Mucosa of gallbladder (tissue), 1 donor: ENCODE measurements at places on chromosomes 12 and 14.

GRCh38 chr12:79294590-79294989, 396.2 kb downstream of the PAWR start:
- DNase-seq: no peak

DNA sequence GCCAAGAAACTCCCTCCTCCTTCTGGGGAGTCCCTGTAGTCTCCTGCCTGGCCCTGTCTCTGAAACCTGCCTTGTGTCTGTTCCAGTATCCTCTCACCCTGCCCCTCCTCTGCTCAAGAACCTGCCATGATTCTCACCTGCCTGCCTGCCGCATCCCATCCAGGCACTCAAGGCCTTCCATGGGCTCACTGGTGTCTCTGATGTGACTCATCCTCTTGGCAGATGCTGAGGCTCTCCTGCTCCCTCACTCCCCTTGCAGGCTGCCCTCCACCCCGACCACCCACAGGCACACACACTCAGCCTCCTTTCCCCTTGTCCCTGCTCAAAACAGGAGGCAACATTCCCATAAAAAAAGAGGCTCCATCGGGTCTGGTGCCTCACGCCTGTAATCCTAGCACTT, 5.8 kb upstream of the BEGAIN start:
- no peak for DNase-seq

- no peak for DNase-seq
Observed at GRCh38 chr14:96674121-96674520, 123.1 kb upstream of the VRK1 start.

DNA sequence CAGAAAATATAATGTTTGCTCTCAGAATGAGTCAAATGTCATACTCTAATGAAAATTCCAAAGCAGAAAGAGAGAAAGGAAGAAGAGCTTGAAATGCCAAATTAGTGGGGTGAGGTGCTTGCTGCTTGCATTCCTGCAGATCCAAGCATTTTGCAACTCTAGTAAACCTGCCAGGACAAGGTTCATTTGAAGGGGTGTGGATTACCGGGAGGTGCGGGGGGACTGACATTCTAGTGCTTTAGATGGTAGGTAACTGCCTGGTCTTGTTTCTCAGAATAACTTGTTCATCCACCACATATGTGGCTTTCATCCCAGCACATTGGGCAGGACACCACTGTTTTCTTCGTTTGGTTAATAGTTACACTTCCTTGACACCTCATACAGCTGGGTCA, 144.4 kb downstream of the AKAP6 start:
- peak; percentile 86 for DNase-seq

DNA sequence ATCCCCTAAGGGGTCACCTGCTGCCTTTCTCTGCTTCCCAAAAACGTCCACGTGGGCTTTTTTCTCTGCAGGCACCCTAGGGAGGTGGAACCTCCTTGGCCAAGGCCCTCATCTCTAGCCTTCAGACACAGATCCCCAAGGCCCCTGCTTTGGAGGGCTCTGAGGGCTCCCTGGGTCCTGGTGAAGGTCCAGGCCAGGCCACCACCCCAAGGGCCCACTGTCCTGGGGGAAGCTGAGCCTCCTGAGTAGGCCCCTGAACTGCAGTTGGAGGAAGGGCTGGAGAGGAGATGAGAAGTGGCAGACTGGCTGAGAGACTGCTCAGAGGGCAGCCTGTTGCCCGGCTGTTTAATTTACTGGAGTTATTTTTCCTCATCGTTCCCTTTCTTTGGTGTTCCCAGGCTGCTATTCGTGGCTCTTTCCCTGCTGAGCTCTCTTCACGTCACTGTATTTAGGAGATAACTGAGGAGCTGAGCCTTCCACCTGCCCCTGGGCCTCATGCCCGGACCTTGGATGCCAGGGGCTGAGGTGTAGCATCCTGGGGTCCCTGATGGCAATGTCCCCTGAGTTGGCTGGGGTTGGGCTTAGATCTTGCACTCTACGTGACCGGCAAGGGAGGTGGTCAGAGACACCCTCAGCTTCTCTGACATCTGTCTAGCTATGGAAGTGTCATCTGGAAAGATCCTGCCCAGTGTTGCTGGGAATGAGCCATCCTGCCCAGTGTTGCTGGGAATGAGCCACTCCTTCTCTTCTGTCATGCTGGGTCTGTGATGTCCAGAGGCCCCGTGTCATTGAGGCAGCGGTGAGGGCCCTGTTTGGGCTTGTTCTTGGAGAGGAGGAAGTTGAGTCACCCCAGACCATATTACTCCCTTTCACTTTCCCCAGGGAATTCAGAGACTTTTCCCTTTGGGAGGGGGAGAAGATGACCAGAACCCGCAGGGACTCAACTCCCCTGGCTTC, 139.8 kb downstream of the TSPAN9 start:
- no peak for DNase-seq

DNA sequence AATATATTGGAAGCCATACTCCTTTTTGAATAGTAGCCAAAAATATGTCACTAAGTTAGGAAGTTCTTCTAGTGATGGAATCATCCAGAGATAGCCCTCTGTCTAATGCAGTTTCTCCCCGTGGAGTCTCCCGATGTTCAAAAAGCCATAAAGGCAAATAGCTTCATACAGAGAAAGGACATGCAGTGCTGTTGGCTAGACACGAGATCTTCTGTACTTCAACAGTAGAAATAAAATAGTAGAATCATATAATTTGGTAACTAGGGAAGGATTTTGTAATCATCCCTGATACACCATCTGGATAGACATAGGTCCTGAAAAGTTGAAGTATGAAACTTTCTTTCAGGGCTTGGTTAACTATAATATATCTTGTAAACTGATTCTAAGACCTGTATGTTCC, 27.6 kb downstream of the LRFN5 start:
- DNase-seq: no peak

DNA sequence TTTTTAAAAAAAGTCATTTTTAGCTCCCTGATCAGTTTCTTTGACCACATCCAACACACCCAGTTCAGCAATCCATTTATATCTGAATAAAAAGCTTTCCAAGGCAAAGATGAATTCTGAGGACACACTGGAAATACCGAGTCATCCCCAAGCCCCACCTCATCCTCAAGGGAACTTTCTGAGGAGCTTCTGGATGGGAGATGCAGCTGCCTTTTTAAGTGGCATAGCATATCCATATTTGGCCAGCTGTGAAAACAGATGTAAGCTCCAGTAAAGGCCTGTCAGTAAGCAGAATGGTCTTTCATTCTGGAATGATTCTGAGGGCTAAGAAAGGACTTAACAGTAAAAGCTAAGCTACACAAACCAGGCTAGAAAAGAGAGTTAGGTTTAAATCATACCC, 18.4 kb downstream of the ZFYVE1 start:
- DNase-seq: no peak

DNA sequence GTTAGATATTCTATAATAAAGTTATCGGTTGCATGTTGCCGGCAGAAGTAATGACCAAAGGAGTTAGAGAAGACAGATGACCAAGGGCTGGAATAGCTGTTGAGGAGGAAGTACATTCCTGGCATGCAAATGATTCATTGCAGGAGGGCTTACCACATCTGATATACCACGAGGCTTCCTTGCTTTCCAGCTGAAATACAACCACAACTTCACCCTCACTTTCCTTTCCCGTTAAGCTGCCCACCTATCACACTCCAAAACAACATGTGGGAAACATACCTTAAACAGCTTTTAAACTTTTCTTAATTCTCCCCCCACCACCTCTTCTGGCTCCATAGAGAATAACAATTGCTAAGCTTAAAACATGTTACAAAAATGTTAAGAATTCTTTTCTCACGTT, 594.1 kb downstream of the NRXN3 start:
- DNase-seq: peak; percentile 32

- no peak for DNase-seq
Observed at GRCh38 chr14:90402016-90402415, 5.2 kb downstream of the CALM1 start.

DNA sequence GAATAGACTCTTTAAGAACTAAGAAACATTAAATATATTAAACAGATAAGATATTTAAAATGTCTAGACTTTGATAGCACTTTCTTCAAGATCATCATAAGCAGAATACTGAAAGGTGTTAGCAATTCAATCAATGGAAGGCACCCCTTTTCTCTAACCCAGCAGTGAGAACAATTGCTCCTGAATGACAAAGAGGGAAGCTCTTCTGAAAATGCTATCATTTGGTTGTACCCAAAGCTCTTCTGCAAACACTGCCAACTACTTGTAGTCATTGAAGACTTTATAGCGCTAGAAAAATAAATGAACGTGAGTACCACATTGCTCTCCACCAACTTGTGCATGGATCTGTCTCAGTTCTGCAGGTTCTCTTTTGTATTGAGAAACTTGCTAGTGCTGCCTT, 62.2 kb upstream of the LMO3 start:
- DNase-seq: no peak

- no peak for DNase-seq
Observed at GRCh38 chr14:104676130-104676693, 13.2 kb upstream of the INF2 start.

DNA sequence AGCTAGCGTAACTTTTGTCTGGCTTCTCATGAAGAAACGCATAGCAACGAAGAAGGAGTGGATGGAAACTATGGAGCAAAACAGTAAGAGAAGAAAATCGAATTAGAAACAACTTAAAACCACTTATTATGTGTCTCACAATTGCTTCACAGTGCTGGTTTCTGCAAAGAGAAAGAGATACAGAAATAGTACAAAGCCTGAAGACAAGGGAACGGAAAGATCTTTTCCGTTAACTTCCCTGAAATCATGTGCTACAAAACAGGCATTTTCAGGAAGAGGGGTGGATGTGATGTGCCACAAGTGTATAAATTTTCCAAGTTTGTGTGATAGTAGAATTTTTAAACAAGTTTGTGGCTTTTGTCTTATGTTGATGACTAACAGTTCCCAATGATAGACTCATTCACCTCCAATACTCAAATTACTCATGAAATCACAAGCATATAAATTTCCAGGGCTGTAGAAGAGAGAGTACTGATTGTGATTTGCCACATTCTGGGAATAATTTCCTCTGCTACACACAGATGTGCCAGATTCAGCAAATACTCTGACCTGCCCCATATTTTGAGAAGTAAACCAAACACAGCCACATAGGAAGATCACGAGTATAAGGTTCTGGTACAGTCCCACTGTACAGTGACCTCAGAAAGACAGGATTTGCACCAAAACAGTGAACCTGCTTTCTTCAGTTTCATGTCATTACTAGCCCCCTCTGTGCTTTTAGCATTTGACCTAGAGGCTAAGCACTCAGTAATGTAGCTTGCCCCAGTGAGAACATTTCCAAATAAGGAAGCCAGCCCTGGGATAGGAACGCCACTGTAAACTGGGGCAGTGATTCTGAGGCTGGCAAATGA, 41.4 kb upstream of the PPFIA2 start:
- DNase-seq: no peak
